ENCODE measurements at places on chromosomes 3 and 15.

DNA sequence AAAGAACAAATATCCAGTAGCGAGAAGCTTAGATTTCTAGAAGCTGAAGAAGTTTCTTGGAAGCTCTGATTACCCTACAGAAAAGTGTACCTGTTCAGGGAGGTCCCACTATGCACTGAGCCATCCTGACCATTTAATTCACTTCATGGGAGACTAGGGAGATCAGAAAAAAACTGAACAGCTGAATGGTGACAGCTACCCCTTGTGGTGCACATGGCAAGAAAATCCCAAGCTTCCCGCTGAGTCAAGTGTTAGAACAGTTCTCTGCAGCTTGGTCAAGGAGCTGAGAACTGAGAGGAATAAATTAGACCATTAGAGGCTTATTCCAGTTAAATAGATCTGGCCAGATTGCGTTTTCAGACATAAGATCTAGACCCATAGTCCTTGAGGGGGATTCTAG lies 197.2 kb upstream of the VEPH1 start:
- DNase-seq, result no peak

- no peak for DNase-seq
Observed at GRCh38 chr3:30201715-30202114, 404.7 kb upstream of the TGFBR2 start.

- no peak for DNase-seq
Observed at GRCh38 chr15:93762036-93762435, 469.3 kb upstream of the MCTP2 start.

DNA sequence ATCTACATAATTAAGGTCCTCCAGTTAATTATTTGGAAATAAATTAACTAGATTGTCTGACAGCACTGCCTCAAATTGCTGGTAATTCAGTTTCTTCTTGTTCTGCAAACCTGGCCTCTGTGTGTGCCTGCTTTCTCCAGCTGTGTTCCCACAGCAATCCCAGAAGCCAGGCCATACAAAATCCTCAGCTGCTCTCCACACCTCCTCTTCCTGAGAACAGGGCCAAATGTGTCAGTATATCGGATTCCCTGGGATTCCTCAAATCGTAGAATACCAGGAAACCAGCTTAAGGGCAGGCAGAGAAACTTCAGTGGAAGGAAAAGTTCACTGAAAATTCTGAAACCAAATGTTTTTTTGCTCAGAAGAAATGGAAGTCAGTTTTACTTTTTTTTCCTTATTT lies 261.4 kb downstream of the ZMAT3 start:
- DNase-seq, result no peak

- no peak for DNase-seq
Observed at GRCh38 chr15:65006876-65007275, 17.2 kb upstream of the SPG21 start.

DNA sequence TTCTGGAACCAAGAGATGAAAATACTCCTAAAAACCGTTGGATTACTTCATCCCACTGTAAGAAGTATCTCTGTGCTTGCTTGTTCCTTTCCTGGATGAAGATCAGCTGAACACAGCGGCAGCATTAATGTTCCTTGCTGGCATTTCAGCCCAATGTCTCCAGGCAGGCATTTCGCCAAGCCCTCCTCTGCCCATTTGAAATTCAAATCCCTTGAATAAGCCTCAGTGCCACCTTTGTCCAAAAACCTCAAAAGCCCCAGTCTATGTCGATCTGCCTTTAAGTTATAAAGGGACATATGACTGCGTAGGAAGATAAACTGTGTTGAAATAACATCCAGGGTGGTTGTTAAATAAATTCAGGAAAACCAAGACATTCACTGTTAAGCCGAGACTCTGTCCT lies 156.8 kb upstream of the PDZRN3 start:
- DNase-seq, result no peak

DNA sequence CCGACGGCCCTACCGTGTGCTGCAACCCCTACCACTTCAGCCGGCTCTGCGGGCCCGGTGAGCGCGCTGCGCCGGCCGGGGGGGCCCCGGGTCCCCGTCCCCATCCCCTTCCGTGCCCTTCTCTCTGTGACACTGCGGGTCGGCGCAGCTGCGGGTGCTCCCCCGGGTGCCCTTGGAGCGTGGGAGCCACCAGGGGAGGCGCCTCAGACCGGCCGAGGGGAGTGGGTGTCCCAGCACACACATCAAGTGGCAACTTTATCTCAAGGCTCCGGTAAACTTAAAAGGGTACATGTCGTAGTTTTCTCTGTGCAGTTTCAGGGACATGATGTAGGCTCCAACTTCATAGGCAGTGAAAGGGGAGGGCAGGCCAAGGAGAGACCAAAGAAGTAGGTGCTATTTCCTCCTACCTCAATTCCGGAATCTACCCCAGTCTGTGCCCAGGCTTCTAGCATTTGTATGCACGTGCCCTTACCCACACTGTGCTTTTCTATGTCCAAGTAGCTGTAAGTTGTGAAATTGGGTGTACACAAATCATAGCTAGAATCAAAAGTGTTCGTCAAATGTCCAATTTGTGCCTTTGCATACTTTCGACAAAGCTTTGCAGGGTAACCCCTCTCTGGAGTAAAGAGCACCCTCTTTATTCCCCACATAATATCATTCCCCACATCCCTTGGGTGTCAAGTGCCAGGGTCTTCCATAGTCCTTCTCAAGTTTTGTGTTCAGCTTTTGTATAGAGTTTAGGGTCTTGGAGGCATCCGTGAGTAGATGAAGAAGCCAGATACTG lies 2.2 kb downstream of the SMAD6 start:
- no peak for DNase-seq

DNA sequence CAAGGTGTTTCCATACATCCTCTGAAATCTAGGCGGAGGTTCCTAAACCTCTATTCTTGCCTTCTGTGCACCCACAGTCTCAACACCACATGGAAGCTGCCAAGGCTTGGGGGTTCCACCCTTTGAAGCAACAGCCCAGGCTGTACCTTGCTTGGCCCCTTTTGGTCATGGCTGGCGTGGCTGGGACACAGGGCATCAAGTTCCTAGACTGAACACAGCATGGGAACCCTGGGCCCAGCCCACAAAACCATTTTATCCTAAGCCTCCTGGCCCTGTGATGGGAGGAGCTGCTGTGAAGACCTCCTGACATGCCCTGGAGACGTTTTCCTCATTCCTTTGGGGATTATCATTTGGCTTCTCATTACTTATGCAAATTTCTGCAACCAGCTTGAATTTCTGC lies 739.0 kb upstream of the NECTIN3 start:
- no peak for DNase-seq

- DNase-seq, result no peak
Observed at GRCh38 chr15:67788986-67789385, 36.3 kb upstream of the SKOR1 start.

- DNase-seq, result peak; percentile 57
Observed at GRCh38 chr3:33063651-33064051, 33.3 kb downstream of the GLB1 start.

DNA sequence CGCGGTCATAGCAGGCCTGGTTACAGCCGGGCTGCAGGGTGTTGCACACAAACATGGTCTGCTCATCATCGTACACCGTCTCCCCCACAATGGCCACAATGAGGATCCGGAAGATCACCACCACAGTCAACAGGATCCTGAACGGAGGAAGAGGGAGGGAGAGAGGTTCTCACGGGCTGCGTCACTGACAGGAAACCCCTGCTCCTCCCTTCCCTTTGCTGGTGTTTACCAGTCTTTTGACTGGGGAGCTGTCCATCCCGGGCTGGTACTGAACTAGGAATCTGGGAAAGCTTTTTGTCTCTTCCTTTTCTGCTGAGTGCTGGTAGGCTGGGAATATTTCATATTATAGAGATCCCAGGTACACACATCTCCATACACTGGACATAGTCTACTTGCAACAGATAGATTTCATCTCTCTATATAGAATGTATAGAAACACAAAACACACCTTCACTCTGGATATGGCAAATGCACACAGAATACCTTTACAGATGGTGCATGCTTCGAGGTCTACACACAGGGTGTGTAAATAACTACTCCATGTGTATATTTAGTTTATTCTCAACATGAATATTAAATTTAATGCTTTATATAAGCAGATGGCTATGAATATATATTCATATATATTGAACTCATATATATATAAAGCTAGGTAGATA lies 1.4 kb downstream of the GJD2 start:
- DNase-seq, result no peak

GRCh38 chr3:68931406-68932149 lies 769 bp downstream of the TAFA4 start:
- DNase-seq, result no peak

- peak; percentile 59 for DNase-seq
Observed at GRCh38 chr15:51982013-51982769, 10.6 kb upstream of the LEO1 start.

DNA sequence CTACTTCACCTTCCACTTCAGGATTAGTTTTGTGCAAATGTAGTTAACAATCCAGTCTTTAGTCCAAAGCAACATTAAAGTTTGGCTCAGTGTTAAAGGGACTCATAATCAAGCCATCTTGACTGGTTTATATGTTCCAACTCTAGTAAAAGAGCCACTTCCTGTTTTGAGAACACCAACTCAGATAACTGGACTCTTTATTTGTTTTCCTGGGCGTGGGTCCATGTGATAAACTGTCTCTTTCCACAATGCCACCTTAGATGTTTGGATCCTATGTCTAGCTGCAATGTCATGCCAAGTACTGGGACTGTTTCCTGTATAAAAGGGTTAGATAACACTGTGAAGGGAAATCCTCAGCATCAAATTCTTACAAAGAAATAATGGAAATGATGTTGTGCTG lies 545.0 kb downstream of the PYDC2 start:
- DNase-seq, result no peak

DNA sequence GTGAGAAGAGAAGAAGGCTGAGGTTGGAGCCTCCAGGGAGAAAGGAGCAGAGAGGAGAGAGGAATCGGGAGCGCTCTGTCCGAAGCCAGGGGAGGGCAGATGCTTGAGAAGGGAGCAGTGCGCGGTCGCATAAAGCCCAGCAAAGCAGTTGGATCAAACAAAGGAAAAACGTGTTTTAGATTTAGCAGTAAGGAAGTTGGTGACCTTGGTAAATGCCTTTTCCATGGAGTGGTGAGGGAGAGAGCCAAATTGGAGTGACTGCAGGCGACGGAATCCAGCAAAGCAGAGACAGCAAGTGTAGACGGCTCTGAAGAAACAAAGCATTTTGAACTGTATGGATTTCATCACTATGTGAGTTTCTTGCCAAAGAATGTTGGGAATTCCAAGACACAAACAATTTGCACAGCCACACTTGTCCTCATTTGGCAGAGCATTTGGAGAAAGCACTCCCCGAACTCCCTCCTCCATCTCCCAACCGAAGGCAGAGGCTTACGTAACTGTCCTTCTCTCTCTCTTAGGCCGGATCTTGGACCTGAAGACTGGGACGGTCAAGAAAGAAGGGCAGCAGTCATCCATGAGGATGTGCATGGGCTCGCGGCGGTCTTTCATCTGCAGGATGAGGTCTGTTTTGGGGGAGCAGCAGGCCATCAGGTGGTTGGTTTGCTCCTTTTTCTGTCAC lies 103.6 kb downstream of the ARNT2 start:
- no peak for DNase-seq

DNA sequence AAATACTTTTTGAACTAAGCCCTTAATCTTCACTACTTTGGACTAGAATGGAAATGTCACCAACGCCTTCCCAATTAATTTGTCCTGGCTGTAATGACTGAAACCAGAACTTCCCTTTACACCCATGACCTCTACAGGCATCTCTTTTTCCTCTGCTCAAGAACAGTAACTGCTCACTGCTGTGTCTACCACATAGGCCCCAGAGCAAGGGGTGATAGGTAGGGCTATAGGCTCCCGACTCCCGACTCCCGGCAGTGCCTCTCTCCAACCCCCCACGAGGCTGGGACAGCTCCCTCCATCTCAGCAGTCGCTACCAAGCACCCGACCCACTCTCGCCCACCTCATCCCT lies 384 bp upstream of the LEKR1 start:
- no peak for DNase-seq

DNA sequence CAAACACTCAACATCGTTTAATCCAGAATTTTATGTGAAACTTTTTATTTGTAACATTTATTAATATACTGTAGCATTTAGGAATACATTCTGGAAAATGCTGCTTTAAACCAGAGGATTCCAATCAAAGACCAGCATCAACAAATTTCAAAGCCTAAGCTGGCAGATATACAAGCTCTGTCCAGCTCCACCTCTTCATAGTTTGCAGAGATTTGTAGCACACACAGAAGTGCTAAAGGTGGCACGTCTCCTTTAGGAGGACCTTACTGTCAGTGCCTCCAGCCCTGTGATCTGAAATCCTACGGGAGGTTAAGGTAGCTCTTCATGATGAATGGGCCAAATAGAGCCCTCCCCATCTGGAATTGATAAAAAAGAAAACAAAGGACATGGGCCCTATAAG lies 329.7 kb upstream of the NECTIN3 start:
- DNase-seq, result no peak

GRCh38 chr15:51751697-51752683 lies 593 bp downstream of the TMOD2 start:
- DNase-seq, result no peak

GRCh38 chr3:99641982-99642381 lies 3.6 kb downstream of the COL8A1 start:
- DNase-seq, result no peak

DNA sequence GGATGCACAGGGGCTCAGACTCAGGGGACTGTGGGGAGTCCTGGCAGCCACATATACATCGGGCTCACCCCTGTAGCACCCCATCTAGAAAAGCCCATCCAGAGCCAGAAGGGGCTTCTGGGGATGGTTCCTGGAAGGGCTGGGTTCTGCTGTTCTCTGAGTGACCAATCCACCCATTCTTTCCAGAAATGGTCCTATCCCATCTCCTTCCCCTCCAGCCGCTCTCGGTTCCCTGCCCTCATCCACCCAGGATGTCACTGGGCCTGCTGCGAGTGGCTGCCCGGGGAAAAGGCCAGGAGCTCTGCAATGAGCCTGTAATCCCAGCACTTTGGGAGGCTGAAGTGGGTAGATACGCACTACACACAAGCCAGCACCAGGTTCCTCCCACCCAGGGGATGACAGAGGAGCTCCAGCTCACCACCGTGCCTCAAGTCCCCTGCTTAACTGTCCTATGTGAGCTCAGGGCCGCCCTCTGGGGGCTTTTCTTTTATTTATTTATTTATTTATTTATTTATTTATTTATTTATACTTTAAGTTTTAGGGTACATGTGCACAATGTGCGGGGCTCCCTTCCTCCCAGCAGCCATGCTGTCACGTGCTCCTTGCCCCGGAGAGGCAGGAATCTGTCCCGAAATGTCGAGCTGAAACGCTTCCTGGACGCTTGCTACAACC lies 13.6 kb upstream of the CSK start:
- DNase-seq, result no peak

GRCh38 chr3:124584245-124584551 lies 146.1 kb upstream of the UMPS start:
- DNase-seq, result peak; percentile 31
